Fibroblast of mammary gland (primary cell): ENCODE measurements at places on chromosomes 3 and 15.

DNA sequence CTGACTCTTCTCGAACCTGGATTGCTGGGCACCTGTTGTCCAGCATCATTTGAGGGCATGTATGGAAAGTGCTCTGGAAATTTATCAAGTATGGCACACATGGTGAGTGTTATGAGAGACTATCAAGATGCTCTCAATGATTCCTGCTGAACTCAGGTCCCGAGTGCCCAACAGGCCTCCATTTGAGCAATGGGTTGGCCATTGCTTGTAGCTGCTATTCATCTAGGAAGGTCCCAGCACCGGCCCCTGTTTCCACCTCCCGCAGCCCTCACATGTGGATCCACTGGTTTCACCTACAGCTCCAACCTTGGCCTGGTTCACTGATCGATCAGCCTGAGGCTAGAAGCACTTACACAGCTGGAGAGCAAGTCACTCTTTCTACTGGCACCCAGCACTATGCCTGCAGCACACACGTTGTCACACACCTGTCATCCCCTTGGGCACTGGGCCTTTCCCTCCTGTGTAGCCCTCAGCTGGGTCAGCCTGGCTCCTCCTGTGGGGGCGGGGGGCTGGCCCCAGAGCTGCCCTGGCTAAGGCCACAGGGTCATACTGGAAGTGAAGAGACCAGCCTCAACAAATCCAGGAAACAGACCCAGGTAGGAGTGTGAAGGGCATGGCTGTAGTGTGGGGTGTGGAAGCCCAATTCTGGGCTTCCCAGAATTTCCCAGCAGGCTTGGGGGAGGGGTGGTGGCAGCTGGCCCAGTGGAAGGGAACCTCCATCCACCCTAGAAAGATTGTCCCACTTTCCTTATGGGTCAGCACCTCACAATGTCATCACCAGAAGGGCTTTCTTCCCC, 41.7 kb upstream of the SMAD3 start:
- no peak for DNase-seq

- DNase-seq: no peak
Measured at GRCh38 chr3:169478566-169479313, 184.8 kb downstream of the MECOM start.

DNA sequence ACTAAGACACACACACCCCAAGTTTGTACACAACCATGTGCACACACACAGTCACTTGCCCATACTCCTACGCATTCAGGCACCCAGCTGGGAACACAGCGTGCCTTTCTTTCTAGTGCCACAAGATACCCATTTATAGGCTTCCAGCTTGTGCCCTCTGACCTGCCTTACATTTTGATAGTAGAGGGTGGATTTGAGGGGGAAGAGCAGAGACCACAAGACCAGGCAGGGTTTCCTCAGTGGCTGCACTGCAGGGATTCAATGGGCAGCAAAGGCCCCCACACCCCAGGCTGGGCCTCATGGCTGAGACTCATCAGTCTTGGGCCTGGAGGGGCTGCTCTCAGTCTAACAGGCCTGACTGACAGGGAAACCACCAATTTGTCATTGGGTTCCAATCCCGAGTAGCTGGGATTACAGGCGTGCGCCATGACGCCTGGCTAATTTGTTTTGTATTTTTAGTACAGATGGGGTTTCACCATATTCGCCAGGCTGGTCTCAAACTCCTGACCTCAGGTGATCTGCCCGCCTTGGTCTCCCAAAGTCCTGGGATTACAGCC, 18.8 kb upstream of the ANKDD1A start:
- DNase-seq: no peak

- DNase-seq: peak; percentile 81
Measured at GRCh38 chr3:132253262-132253878, 63.8 kb upstream of the ACP3 start.

DNA sequence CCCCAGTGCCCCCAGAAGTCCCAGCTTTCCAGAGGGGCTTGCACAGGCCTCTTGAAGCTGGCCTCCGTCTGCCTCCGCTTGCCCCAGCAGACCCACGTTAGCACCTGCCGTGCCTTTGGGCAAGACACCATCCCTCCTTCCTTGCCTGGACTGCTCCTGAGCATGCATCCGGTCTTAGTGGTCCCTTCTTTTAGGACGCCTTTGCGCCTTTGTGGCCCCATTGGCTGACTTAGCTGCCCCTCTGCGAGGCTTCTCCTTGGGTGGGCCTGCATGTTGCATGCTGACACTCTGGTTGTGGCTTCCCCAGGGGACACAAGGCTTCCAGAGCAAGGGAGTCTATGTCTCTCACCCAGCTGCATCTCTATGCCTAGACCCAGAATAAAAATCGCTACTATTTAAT, 56.6 kb downstream of the RHCG start:
- no peak for DNase-seq

DNA sequence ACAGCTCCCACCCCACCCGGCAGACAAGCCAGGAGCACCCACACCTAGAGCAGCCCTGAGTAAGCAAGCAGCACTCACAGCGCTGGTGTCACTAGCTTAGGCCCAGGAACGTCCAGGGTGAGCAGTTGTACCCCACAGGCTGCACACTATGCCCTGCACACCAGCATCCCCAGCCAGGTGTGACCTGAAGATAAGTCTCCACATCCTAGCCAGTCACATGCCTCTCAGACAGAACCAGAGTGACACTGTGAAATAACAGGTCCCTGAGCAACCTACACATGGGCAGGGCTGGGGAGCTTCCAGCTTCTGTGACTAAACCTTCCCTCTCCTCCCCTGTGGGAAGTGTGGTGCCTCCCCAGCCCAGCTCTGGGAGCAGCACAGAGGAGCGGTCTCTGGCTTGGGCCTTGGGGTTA, 253.6 kb downstream of the UACA start:
- no peak for DNase-seq

- DNase-seq: no peak
Measured at GRCh38 chr15:49314716-49315115, 108.3 kb upstream of the FGF7 start.

- DNase-seq: no peak
Measured at GRCh38 chr3:50539356-50540286, 27.9 kb downstream of the C3orf18 start.

GRCh38 chr15:67777773-67778172, 47.5 kb upstream of the SKOR1 start:
- no peak for DNase-seq

GRCh38 chr15:68419301-68420175, 12.4 kb downstream of the ITGA11 start:
- no peak for DNase-seq

DNA sequence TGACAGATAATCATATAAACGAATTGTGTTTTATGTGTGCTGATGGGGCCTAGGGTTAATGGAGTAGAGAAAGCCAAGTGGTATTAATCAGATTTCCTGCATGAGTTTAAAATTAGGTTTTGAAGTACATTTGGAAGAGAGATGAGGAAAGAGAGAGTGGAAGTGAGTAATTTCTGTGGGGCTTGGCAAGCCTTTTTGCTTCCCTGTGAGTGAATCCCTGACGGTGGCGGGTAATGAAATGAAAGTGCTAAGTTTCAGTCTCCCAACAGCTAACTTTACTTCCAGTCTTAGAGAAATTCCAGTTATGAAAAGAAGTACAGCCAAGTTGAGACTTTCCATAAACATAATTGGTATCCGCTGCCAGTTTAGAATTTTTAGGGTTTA, 139.4 kb downstream of the BBX start:
- peak; percentile 90 for DNase-seq

- peak; percentile 24 for DNase-seq
Measured at GRCh38 chr3:133413161-133414020, 13.5 kb downstream of the BFSP2 start.

GRCh38 chr3:59480486-59480995, 430.7 kb upstream of the CFAP20DC start:
- DNase-seq: peak; percentile 77

- peak; percentile 74 for DNase-seq
Measured at GRCh38 chr15:79475306-79475705, 43.2 kb downstream of the MINAR1 start.

GRCh38 chr3:81952141-81952540, 190.7 kb upstream of the GBE1 start:
- DNase-seq: no peak

- no peak for DNase-seq
Measured at GRCh38 chr15:40043927-40044716, 5.1 kb upstream of the SRP14 start.

DNA sequence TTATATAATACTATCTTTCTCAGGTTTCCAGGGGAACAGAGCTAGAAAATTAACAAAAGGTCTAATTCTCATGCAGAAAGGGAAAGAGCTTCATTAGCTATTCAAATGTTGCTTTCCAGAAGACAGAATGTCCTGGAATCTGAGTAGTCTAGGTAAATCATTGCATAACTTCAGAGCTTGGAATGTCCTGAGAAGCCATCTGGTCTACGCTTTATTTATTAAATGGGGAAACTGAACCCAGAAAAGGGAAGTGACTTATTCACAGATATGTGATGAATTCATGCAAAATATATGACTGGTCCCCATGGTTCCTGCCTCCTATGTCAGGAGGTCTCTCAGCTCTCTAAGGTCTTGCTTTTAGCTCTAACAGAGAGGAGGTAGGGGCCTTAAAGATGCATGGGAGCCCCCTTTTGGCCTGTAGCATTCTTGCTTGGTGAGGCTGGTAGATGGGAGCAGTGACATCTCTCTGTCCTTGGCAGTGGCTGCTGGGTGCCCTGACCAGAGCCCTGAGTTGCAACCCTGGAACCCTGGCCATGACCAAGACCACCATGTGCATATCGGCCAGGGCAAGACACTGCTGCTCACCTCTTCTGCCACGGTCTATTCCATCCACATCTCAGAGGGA, 99.2 kb downstream of the CEMIP start:
- peak; percentile 53 for DNase-seq

DNA sequence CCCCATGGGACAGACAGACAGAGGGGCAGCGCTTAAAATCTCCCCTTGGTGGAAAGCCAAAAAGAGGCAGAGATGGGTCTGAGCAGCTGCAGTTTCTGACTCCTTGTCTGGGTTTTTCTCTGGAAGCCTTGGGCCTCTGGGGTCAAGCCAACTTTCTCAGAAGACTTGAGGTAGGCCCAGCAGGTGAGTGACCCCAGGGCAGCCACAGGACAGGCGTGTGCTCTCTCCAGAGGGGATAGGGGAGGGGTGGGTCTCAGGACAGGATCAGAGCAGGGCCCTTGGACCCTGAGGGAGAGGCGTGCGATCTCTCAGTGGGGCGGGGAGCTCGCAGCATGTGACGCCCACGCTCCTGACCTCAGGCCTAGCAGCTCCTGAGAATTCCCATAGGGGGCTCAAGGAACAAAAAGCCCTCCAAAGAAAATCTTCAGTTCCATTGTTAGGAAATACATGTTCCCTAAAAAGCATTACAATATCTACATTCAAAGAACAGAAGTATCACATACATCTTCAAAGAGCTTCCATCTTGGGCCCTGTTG, 34.6 kb upstream of the DUSP7 start:
- DNase-seq: peak; percentile 53

DNA sequence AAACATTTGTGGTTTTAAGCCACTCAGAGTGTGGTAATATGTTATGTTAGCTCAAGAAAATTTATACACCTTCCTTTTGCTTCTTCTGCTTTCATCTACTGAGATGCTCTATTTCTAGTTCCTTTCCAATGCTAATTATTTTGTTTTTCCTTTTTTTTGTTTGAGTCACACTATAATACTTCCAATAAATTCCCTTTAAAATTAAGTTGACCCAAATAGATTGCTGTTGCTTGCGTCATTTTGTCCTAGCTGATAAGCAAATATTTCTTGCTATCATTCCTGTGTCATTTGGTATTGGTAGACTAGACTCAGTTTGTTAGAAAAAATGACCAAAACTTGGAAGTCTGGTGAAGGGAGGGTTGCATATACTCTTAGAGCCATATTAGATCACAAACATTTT, 437.0 kb upstream of the CNTN6 start:
- DNase-seq: no peak

DNA sequence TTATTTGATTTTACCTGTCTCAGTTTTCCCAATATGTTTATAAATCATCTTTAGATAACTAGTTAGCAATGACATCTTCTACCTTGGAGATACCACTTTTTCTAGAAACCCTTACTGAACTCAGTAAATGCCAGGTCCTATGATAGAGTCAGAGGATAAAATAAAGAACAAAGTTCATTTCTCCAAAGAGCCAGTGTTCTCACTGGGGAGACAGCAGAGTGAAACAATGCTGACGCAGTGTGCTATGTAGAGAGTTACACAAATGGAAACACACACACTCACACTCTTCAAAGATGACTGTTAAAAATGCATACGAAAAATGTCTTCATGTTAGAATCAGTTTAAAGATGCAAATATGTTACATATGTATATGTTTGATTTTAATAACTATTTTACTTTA, 111.3 kb downstream of the PIK3R4 start:
- no peak for DNase-seq

DNA sequence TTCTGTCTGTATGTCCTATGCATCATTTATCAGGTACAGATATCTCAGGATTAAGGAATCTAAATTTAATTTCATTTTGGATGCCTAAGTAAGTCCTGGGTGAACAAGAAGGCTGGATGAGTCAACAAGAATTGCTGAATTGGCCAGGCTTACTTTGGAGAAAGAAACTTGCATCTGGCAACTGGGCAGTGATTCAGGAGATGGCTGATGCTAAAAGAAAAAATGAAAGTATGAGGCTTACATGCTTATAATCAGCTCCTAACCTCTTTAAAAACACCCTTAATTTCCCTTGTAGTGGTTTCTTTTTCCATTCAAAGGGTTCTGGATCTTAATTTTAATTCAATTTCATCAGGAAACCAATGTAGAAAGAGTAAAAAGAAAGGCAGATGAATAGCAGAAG, 228.8 kb upstream of the PEX5L start:
- peak; percentile 78 for DNase-seq

- peak; percentile 1 for DNase-seq
Measured at GRCh38 chr3:71784914-71785531, at the start of gene PROK2. Gene PROK2, minus strand, starts transcription at chr3:71785148. Its CDS starts 96 bp downstream, at chr3:71785052.

GRCh38 chr15:48469681-48470080, 138.5 kb downstream of the DUT start:
- no peak for DNase-seq
